ENCODE measurements at places on chromosomes 3 and 15.

- DNase-seq = peak; percentile 59
These were observed 16.0 kb upstream of the PCOLCE2 start for GRCh38 chr3:142904639-142905436.

DNA sequence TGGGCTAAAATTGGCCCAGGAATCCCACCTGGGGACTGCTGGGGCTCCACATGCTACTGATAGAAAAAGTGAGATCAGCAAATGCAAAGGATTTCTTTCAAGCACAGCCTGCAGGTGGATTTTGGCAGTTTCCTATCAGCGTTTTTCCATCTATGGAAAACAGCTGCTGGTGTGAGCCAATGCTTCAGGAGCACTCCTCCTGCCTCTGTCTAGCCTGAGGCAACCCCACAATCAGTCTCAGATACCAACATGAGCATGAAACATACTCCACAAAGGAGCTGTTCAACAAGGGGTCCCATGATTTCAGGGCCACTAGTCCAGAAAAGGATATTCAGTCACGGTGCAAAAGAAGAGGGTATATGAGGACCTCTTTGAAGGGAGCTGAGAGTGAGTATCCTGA is 311.5 kb upstream of the THBS1 start:
- DNase-seq = no peak

DNA sequence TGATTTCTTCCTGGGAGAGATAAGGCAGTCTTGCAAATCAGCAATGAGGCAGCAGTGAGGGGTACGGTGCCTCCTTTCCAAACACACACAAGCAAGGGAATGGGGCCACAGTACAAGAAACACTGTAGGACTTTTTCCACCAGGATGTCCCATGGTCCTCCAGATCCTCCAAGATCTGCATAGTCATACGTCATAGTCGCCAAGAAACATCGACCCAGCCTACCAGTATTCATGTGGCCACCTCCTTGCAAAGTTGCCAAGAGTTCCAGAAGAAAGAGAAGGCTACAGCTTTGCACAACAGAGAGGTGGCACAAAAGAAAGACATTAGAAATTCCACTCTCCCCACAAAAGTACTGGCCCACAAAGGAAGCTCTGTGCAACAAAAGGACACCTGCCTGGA is 257.9 kb downstream of the CTNNB1 start:
- no peak for DNase-seq

DNA sequence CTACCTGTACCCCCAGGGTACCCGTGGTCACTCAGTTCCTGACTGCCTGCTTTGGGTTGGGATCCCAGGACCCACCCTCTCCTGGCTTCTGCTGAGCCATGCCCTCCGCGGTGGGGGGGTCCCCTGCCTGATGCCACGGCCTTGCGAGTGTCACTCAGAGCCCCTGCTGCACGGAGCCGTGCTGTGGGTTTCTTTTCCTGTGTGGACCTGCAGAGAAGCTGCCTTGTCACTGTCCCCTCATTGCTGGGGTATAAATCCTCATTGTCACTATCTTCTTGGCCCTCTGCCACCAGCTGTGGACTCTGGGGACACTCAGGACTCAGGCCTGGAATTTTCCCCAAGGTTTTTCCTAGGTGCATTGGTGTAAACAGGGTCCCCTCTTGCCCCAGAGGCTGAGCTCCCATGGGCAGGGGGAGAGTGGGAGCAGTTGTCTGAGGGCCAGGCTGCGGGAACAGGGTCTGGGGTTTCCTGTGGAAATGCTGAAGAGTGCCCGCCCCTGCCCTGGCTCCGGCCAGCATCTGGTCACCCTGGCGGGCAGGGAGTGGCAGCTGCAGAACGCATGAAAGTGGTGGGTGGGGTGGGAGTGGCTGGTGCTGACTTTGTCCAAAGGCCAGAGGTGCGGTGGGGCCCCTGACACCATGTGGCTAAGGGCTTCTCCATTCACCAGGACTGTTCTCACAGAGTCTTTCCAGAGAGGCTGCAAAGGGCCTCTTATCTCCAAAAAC is 191.7 kb downstream of the GOLGA6L6 start:
- no peak for DNase-seq

GRCh38 chr3:18085429-18085828 is 339.7 kb downstream of the SATB1 start:
- DNase-seq = no peak

- no peak for DNase-seq
These were observed 11.0 kb upstream of the LRRC31 start for GRCh38 chr3:169880576-169881250.

All from mucosa of gallbladder (tissue), 1 donor.